Mesenteric fat pad (tissue), 1 donor: ENCODE measurements at places on chromosomes 3 and 15. TPM values are rescaled to one million over a fixed set of nuclear protein-coding genes. Genes with fewer than 3 reads are reported as not detected.

BRPF1 gene
- total RNA-seq, result 18.7 TPM

MYLK gene
- total RNA-seq, result 80.3 TPM

CLDN16 gene
- total RNA-seq, result not detected

ZMYND10 gene
- 0.71 TPM for total RNA-seq

ITPKA gene
- 0.16 TPM for total RNA-seq

IQCF5 gene
- total RNA-seq, result not detected

CD80 gene
- total RNA-seq, result 1.3 TPM

SLC35G2 gene
- 19.5 TPM for total RNA-seq

CCDC80 gene
- total RNA-seq, result 426 TPM

ZDHHC19 gene
- 2.8 TPM for total RNA-seq

LZTFL1 gene
- 10.2 TPM for total RNA-seq

SLC28A2 gene
- total RNA-seq, result not detected

MLF1 gene
- 6.6 TPM for total RNA-seq

TMEM108 gene
- total RNA-seq, result 1.5 TPM

SPSB4 gene
- total RNA-seq, result 1.1 TPM

GOLGA8R gene
- total RNA-seq, result 2.6 TPM

SEC22A gene
- total RNA-seq, result 11.4 TPM

TIMP4 gene
- 280 TPM for total RNA-seq
